Kidney epithelial cell (primary cell): ENCODE measurements at places on chromosomes 5 and 9. TPM values are rescaled to one million over a fixed set of nuclear protein-coding genes. Genes with fewer than 3 reads are reported as not detected.

DNA sequence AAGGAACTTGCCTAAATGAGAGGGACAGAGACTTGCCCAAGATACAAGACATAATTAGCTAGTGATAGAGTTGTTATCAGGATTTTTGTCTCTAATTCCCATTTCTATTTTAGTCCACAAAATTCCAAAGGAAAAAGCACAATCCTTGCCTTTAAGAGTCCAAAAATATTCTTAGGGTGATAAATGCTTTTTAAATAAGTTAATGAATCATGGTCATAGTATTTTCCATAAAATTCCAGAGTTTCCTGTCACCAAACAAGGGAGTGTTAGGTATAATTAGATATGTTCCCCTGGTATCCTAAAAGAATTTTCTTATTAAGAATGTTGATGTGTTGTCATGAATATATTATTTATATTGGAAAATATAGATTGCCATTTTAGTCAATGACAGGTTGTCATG, 21.8 kb upstream of the CEP72 start:
- DNase-seq: no peak

DNA sequence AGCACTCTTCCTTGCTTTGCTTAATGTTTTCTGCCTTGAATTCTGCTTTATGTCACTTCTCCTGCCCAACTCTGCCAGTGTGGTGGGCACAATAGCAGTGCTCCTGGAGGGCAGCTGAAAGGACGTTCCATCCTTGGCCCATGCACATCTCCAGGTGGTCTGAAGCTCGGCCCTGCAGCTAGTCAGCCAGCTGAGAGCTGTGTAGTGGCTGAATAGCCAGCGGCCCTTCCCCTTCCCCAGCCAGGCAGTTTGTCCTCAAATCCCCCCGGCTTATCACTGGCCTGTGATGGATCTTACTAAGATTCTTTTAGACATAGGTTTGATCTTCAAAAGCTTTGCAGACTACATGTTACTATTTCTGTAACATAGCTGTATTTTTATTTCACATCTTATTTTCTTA, 42.7 kb upstream of the ANGPTL2 start:
- no peak for DNase-seq

- no peak for DNase-seq
These were observed 12.4 kb downstream of the CBY3 start for GRCh38 chr5:179668391-179668790.

DNA sequence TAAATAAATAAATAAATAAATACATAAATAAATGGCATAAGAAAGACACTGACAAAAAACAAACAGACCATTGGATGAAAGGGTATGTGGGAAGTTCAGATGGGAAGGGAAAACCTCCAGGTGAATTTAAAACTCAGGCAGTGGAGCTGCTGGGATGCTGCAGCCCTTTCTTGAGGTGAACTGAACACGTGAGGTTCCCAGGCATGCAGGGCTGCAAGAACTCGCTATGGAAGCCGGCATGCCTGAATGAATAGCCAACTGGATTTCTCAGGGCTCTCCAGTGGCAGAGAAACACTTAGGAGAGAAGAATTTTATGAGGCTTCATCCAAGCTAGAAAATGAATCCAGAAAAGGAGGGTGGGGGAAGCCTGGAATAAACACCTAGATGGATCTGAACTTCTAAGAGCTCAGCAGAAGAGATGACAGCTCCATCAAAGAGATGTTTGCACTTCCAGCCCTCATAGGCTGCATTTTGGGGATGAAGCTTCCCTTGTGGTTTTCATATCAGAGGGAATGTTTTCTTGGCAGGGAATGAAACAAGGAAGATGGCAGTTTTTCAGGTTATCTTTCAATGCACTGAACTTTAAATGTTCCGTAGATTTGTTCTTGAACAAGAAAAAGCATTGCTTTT, 224.2 kb upstream of the DAP start:
- no peak for DNase-seq

- DNase-seq: no peak
These were observed 260.7 kb downstream of the NR3C1 start for GRCh38 chr5:143142596-143143435.

GRCh38 chr5:5454391-5454790, 31.9 kb downstream of the ICE1 start:
- DNase-seq: no peak

GRCh38 chr9:112145886-112146285, 29.2 kb downstream of the SUSD1 start:
- no peak for DNase-seq

DNA sequence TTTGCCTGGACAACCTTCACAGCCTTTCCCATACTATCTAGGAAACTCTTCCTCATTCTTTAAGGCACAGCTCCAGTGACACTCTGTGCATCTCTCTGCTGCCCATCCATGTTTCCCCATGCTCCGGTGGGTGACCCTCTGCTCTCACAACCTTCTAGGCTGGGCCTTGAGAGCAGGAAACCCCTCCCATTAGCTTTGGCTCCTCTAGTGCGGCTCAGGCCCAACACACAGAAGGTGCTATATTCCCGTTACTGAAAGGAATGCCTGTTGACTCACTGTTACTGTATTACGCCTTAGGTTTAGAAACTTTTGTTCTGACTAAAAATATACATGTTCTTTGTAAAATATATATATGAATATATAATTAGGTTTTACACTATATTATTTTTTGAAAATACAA, 8.1 kb upstream of the CCL28 start:
- DNase-seq: no peak

DNA sequence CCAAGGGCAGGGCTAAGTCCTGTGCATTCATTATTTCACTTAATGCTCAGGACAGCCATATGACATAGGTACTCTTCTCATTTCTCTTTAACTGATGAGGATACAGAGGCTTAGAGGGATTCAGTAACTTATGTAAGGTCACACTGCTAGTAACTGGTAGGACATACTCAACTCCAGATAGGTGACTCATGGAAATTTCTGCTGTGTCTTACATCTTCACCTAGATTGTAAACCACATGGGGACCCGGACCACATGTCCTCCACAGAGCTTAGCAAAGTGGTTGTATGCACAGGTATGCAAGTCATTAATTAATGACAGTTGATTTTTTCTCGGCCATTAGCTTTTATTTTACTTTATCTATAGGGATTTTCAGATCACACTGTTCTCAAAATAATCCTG, 29.3 kb downstream of the SLC1A1 start:
- DNase-seq: no peak

DNA sequence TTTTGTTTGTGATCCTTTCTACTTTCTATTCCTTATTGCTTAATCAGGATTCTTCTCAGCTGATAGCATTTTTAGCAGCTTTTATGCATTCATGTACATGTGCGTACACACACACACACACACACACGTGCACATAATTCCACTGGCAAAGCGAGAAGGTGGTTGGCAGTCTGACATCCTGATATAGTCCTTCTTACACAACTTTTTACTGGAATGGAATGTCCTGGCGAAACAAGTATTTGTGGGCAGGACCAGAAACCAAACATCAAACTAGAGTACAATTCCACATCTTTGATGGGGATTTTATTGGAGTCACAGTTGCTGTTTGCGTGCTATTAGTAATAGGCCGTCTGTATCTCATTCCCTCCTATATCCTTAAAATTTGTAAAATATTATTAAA, 356.5 kb downstream of the CCDC171 start:
- no peak for DNase-seq

GRCh38 chr9:132827366-132827765, 50.7 kb downstream of the AK8 start:
- no peak for DNase-seq

DNA sequence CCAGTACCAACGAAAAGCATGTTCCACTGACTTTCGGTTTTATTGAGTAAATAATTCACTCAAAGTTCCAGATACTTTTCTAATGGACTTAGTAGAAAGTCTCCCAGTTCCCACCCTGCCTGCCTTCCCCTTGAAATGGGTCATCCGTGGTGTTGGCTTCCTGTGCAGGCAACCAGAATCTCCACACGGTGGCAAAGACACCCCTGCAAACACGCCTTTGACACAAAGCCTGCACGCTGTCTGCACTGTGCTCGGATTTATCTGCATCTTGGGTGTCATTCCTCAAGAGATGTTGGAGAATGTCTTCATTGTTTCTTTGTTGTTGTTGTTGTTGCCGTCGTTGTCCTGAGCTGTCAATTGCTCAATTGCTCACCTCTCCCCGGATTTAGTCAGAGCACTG, 150.0 kb upstream of the IRX2 start:
- no peak for DNase-seq

- DNase-seq: no peak
These were observed 46.8 kb downstream of the TNC start for GRCh38 chr9:115071176-115071575.

DNA sequence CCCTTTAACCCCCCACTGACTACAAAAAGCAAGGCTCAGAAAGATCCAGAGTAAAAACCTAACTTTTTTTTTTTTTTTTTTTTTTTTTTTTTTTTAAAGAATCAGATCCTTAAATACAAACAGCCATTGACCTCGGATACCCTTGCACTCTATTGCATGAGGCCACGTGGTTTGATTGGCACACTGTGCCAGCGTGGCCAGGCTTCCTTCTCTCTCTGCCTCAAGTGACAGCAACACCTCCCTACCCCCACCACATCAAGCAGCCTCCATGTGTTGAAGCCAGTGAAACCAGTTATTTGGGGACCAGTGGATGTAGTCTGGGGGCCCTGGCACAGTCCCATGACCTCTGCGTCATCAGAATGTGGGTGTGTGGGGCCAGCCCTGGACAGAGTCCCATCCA, 71.4 kb downstream of the OTULIN start:
- no peak for DNase-seq

DNA sequence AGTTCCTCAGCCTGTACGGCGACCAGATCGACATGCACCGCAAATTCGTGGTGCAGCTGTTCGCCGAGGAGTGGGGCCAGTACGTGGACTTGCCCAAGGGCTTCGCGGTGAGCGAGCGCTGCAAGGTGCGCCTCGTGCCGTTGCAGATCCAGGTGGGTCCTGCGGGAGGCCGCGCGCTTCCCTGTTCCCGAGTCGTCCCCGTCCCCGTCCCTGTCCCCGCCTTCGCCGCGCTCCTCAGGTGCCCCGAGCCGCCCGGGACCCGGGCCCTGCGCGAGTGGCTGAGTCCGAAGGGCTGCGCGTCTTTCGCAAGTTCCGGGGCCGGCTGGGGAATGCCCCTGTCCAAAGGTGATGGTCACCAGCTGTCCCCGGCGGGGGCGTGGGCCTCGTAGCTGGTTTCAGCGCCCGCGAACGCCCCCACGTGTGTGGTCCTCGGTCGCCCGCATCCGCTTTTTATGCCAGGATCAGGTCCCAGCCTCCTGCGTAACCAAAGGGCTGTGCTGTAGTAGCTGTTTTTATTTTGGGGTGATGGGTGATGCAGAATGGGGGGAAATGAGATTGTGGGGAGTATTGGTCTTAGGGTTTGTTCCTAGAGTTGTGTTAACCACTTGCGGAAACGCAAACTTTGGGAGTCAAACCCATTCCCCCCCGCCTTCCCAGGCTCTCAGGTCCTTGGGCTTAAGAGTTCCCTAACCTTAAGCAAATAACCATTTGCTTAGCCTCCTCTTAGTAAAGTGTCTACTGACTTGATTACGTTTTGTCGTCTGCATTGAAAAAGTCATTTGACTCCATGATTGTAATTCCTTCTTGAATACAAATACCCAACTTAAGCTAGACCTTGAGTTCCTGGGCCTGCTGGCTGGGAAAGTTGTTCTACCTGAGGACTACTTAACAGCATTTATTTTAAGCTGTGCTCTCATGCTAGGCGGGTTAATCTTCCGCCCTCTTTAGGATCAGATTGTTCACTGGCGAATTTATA, 663 bp downstream of the ISOC1 start:
- peak; percentile 5 for DNase-seq

DNA sequence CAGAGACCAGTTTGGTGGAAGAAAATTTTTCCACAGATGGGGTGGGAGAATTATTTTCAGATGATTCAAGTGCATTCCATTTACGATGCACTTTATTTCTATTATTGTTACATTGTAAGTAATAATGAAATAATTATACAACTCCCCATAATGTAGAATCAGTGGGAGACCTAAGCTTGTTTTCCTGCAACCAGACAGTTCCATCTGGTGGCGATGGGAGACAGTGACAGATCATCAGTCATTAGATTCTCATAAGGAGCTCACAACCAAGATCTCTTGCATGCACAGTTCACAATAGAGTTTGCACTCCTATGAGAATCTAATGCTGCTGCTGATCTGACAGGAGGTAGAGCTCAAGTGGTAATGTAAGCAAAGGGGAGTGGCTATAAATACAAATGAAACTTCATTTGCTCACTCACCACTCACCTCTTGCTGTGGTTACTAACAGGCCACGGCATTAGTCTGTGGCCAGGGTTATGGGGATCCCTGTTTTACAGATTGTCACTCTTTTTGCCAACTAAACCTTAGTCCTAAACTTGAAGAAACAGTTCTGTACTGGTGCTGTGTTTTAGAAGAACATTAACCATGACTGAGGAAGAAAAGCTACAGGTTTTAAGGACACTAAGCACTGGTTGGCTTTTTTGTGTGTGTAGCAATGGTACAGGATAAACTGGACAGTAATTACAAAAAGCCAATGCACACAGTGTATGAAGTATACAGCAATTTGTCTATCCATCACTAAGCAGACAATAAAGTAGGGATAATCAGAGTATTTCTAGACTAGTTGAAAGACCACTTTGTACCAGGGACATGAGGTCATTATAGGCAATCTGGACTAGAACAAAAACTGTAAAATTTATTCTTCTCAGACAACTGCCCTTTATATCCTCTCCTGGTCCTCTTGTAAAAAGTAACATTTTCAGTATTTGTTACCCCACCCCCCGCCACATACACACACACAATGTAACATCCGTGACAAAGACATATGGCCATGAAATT, 9.9 kb downstream of the TMEM232 start:
- DNase-seq: no peak

- DNase-seq: no peak
These were observed 167.5 kb downstream of the SAXO1 start for GRCh38 chr9:18865542-18865941.

DNA sequence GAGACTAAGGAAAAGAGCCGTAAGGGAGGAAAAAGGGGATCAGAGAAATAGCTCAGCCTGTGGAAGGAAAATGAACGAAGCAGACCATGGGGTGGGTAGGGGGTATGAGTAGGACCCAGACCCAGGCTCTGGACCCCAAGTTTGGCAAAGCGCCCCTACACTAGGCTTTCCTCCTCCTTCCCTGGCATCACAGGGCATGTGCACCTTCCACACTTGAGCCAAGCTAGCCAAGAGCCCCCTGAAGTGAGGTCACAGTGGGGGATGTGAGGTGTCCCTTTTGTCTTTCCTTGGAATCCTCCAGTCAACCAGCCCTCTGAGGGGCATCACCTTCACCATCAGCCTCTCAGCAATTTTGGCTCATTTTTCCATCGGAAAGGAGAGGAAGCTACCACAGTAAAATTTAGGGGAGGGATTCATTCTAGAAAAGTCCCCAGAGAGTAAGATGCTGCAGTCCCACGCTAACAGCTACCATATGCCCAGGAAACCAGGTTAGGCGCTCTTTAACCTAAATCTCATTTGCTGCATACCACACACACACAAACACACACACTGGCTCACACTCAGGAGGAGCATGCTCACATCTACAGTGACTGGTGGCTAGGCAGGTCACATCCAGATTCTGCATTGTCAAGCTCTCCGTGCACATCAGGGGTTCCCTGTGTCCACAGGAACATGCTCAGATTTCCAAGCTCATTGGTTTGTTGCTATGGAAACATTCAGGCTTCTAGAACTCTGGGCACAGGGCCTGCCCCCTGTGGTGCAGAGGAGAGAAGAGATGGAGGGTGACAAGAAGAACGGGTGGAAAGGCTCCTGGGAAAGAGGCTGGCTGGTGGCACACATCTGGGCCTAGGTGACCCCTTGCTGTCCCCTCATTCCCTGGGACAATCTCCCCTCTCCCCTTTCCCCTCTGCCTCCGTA, 9.9 kb downstream of the REEP2 start:
- no peak for DNase-seq

Gene TAS2R1
- not detected in 2 replicates for total RNA-seq

Gene C5orf46
- 1.4 and 2.1 TPM in 2 replicates for total RNA-seq

Gene CTXN3
- not detected in 2 replicates for total RNA-seq

Gene SLC36A3
- not detected in 2 replicates for total RNA-seq

Gene PFN3
- not detected in 2 replicates for total RNA-seq

Gene ECSCR
- not detected in 2 replicates for total RNA-seq

Gene PCDHGA5
- total RNA-seq: 0.58 and 1.5 TPM in 2 replicates
